ENCODE measurements at places on chromosomes 13 and 19. TPM values are rescaled to one million over a fixed set of nuclear protein-coding genes. Genes with fewer than 3 reads are reported as not detected.

SPHK2 gene
- 9.0 TPM for total RNA-seq

ZNF534 gene
- not detected for total RNA-seq

- DNase-seq = no peak
Measured at GRCh38 chr13:21289475-21289874, 113.0 kb downstream of the MRPL57 start.

DNA sequence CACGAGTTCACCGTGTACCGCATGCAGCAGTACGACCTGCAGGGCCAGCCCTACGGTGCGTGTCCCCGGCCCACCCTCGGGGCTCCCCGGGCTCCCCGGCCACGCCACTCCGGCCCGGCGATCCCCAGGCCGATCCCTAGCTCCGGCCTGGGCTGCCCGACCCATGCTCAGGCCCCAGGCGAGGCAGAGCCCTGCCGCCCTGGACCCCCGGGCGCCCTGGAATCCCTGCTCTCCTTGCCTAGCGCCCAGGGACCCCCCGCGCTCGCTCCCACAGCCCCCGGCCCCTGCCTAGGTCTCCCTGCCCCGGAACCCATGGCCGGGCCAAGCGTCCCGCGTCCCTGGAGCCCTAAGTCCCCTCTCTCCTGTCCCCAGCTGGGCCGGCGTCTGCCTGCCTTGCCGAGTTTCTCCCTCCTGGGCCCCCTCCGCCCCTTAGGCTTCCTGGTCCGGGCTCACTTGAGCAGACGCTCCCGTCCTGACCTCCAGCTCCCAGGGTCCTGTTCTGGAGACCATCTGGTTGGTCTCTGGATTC, 494 bp downstream of the NCLN start:
- DNase-seq = no peak

- DNase-seq = no peak
Measured at GRCh38 chr13:93794197-93794885, 567.7 kb downstream of the GPC6 start.

DNA sequence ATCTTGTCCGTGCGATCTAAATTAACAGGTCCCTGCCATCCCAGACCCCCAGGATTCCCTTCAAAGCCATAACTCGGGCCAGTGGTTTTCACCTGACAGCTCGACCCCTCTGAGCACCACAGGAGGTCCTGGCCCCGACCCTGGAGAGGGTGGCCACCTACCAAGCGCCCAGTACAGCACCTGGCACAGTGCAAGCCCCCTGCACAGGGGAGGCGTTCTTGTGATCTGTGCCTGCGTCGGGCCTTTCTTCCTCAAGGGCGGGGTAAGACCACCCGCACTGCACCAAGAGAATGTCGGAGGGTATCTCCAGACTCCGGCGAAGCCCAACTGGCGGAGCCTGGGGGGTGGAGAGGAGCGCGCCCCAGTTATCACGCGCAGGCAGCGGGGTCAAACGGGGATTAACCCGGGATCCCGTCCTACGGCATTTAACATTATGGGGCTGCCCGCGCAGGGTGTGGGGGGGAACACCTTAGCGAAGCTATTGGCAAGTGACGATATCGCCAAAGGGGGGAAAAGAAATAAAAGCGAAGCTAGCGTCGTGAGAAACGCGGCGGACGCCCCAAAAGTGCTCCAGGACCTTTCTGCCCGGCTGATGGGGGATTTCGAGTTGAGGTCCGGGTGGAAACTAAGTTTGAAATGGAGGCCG, 1.3 kb upstream of the HNRNPL start:
- no peak for DNase-seq

- DNase-seq = no peak
Measured at GRCh38 chr19:55173186-55173713, 6.8 kb upstream of the DNAAF3 start.

DNA sequence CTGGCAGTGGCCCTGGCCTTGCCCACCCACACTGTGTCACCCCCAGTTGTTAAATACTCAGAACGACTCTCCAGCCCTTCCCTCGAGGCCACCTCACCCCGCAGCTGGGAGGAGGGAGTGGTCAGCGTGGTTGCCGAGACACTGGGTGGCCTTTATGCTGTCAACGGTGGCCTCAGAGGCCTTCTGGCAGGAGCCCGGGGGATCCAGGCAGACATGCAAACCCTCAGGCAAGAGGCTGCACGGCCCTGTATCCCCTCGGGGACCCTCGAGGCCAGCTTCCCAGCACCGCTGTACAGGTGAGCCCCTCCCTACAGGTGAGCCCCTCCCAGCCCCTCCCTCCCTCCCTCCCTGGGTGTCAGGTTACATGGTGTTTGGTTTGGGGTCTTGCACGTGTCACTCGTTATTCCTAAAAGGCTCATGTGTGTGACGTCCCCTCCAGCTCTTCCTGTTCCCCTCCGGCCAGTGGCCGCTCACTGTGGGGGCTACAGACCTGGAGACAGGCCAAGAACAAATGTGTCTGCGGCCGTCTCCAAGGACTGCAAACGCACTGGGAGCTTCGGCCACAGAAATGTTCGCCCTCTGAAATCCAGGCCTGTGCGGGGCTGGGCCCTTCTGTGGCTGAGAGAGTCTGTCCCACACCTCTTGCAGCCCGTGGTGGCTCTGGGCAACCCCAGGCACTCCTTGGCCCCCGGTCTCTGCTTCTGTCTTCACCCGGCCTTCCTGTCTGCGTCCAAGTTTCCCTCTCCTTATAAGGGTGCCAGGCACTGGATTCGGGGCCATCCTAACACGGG, at the start of gene TEKTIP1:
Gene TEKTIP1 (plus strand): TSS at position 210 of the 791 bp plus-strand sequence. CDS start 4 bp downstream, at position 214.
- no peak for DNase-seq

DNA sequence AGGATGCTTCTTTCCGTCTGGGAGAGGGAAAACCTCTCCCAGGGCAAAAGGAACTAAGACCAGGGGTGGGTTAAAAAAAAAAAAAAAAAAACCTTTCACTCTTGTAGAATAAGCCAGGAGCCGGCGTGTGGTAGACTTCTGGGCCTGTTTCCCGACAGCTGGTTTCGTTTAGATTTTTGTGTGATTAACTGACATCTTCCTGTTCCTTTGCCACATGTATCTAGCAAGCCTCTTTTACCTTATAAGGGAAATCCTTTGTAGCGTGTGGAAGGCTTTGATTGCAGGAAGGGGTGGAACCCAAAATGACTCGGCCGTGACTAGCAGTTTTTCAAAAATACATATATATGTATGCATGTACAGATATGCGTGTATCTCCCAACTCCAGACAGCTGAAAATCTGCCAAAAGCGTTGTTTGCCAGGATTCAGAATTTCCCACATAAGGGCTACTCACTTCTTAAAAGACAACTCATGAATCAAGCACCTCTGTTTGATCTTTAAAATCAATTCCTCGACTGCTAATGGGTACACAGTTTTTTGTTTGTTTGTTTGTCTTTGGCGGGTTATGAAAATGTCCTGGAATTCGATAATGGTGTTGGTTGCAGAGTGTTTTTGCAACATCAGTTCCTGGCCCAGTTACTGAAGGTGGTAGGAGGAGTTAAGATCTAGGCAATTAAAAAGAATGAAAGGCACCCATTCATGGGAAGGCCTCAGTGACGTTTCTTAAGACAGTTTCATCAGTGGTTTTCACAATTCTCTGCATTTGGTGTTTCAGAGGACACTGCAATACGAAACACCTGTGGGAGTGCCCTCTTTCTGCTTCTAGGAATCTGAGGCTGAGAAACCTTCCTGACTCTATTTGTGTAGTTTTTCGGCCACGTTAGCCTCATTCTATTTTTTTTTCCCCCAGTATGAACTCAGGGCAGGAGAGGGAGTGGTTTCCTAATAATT, 2.7 kb downstream of the TPM4 start:
- no peak for DNase-seq

Measured in esophagus squamous epithelium (tissue), 5 donors.